ENCODE measurements at places on chromosomes 7 and 10.

DNA sequence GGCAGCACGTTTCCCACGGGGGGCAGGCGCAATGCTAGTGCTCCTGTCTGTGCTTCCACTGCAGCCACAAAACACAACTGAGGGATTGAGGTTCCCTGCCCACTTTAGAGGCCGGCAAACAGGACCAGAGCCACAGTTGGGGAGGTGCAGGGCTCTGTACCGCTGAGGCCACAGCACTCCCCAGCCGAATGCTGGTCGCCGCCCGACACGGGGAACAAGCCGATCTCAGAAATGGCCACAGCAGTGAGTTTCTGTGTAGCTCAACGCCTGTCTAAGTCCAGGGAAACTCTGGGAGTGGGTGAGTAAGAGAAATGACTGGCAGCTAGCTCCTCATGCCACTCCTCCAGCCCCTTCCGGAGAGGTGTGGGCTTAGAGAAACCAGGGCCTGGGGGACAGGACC lies 194.0 kb upstream of the VWC2 start:
- no peak for DNase-seq

- no peak for DNase-seq
These were observed 6.0 kb downstream of the AGFG2 start for GRCh38 chr7:100544967-100545359.

DNA sequence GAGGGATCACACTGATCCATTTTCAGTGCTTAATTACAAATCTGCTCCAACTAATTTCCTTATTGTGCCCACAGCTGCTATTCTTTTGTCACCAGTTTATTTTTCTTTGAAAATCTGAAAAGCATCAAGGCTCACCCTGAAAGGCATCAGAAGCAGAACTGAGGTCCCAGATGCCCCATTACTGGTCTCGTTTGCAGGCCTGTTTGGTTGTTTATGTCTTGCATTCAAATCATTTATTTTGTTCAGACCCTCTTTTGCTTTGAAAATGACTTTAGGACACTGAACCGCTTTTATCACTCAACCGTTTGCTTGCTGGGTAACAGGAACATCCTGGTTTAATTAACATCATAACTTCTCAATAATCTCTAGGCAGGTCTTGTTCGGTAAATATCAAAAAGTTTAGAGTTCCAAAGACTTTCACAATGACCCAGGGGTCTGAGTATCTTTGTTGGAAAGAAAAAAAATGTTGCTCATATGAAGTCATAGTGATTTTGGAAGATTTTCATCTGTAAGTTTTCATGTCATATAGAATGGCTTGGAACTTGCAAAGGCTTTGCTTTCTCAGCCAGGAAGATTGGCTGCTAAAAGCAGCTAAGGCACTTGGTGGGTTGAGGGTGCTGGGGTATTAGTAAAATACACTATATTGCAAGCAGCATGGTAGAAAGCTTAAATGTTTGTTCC lies 398.3 kb upstream of the NPVF start:
- DNase-seq: no peak

DNA sequence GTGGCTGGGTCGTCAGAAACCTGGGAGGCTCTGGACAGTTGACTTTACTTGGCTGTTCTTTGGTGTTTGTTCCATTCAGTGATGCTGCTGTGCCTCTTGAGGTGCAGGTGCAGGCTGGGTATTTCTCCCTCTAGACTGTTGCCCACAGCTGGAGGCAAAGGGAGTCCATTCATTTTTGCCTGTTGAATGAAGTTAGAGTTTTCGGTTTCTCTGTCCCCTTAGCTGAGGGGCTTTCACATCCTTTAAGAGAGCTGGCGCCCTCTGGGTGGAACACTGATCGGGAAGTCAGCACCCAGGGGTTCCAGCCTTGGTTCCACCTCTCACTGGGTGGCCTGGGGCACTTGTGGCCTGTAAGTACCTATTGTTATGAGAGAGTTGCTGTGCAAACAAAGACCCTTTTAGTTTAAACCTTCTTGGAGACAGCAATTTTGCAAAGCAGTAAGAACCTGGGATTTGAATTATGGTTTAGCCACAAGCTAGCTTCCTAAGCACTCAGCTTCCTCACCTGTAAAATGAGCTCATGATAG lies 67.2 kb downstream of the GRK5 start:
- no peak for DNase-seq

DNA sequence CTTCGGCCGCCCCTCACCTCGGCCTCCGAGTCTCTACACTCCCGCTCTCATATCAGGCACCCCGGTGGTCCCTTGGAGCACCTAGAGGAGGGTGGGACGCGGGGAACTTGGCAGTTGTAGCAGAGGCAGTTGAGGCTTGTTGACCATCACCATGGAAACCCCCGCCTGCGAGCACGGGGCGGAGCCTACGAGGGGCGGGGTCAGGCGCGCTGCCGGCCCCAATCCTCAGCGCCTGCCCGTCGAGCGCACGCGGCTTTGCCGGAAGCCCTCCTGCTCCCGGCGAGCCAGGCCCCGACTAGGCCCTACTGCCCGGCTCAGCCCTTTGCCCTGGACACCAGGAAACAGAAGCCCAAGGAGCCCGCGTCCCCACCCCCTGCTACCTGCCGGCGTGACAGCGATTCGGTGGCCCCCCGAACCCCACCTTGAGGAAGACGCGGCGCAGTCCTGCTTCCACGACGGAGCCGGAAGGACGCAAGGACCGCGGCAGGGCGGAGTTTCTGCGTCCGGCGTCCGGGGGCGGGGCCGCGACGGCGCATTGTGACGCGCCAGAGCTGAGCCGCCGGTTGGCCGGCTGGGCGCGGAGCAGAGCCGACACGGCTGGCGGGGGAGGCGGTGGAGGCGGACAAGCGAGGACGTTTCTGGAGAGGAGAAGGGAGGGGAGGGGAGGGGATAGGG lies at the start of gene HNRNPF:
Gene HNRNPF (minus strand): TSS at position 477 of the 675 bp plus-strand sequence. CDS start 21,302 bp downstream, outside the sequence.
- DNase-seq: peak; percentile 97

DNA sequence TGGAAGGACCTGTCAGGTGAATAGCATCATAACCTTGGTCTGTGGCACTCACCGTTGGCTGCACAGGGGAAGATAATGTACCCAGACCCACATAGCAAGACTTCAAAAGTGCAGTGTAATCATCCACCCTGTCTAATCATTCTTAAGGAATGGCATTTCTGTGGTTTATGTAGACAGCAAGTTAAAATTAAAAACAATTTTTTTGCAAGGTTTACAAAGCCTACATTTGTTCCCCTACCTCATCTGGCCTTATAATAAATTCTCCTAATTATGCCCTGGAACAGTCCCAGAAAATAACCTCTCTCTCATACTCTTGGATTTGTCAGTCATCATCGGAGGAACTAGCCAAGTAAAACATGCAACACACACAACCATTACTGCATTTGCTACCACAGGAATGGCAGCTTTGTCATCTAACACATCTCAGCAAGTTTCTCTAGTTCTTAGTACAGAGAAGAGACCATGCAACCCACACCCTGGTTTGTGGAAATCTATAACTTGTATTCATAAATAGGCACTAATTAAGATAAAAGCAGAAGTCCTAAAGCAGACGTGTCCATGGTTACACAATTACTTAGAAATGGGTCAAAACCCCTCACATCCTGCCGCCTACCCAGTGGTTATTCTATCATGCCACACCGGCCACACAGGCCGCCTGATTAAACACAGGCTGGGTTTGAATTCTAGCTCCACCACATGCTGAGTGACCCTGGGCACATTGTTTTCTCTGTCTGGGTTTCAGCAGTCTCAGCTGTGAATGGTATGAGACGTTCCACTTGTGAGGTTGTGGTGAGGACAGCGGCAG lies 19.1 kb downstream of the ABLIM1 start:
- no peak for DNase-seq
